ENCODE measurements at places on chromosomes 4 and X.

DNA sequence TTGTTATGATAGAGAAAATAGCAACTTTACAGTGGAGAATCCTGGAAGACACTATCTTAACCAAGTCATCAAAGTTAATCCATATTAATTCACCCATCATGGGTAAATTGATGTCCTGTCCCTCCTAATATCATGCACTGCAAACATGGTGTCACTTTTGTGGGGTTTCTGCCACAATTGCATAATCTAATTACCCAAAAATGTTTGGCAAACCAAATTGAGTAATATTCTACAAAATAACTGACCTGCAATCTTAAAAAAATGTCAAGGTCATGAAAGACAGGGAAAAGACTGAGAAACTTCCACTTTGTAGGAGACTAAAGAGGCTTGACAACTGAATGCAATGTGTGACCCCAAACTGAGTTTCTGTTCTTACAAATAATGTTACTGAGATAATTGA is 37.1 kb upstream of the PLAC8 start:
- no peak for DNase-seq

DNA sequence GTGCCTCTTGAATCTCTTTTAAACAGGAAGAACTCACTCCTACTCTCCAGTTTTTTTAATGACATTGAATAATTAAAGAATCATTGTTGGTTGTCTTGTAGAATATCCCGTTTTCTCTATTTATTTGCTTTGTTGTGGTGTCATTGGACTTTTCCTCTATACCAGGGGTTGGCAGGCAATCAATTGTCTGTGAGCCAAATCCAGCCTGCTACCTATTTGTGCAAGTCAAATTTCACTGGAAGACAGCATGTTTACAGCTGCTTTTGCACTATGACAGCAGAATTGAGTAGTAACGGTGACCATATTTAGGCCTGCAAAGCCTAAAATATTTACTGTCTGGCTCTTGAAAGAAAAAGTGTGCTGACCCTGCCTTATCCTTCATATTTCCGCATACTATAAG is 34.8 kb downstream of the POLA1 start:
- DNase-seq: no peak

DNA sequence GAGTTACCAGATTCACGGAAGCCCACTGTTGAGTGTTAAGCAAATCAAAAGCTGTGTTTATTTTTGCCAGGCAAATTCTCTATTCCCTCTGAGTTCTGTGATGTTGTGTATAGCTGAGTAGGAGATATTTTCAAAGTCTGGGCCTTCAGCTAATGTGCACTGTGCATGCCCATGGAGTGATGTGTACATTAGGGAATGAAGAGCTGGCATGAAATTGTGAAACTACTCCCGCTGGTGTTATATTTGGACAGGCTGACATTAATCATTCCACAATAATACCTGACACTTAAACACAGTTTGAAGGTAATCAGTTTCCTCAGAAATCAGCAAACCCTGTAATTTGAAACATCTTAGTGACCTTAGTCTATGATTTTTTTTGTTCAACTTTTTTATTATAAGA is 88.1 kb upstream of the MBNL3 start:
- no peak for DNase-seq

DNA sequence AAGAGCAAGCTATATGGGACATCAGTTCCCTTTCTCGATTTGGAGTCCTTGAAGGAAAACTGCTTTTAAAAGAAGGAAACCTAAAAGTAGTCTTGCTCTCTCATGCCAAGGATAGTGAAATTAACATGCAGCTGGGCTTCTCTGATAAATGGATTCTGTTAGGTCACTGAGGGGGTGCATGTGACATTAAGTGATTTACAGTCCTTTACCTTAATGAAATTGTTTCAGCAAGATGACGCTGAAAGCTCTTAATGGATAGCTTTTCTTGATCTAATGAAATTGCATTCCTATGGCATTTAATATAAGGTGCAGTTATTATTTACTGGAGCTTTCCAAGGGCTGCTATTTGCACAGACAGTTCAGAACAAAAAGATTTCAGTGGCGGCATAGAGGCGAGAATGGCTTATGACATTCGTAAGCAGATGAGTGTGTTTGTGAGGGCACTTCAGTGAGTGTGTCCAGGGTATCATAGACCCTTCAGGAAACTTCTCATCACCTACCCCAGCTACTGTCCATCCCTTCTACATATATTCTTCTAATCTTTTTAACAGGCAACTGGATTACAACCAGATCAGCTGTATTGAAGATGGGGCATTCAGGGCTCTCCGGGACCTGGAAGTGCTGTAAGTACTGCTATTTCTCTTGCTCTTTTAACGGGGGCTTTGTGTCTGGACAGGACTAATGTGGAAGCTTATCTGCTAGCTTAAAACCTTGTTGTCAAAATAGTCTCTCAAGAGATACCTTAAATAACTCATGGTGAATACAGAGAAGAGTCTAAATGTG is 219.9 kb upstream of the PACRGL start:
- DNase-seq: no peak

- DNase-seq: no peak
These were observed 9.3 kb downstream of the ZXDA start for GRCh38 chrX:57900975-57901374.

GRCh38 chr4:108060686-108061321 is 71.1 kb downstream of the HADH start:
- DNase-seq: no peak

GRCh38 chr4:27218013-27218412 is 357.4 kb downstream of the STIM2 start:
- no peak for DNase-seq

DNA sequence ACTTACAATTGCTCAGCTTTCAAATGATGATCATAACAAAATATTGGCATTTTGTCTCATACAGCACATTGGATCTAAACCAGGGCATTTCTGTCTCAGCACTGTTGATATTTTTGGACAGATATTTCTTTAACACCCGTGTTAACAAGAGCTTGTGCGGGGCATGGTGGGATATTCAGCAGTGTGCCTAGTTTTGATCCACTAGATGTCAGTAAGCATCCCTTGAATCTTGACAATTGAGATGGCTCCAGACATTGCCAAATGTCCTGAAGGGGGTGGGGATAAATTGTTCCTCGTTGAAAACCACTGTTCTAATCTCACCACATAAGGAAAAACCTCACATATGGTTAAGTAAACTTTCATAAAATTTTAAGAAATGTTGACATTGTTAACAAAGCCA is 806.3 kb downstream of the STIM2 start:
- DNase-seq: no peak

DNA sequence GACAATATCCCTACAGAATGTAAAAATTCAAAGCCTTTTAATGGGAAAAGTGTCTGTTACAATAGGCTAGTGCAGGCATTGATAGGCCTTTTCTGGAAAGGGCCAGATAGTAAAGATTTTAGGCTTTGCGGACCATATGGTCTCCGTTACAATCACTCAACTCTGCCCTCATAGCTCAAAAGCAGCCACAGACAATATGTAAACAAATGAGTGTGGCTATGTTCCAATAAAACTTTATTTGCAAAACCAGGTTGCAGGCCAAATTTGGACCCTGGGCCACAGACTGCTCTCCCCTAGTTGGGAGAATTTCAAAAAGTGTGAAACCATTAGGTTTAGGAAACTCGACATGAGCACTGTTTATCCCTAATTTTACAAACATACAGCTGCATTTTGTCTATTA is 112.2 kb downstream of the VCX3B start:
- DNase-seq: no peak

DNA sequence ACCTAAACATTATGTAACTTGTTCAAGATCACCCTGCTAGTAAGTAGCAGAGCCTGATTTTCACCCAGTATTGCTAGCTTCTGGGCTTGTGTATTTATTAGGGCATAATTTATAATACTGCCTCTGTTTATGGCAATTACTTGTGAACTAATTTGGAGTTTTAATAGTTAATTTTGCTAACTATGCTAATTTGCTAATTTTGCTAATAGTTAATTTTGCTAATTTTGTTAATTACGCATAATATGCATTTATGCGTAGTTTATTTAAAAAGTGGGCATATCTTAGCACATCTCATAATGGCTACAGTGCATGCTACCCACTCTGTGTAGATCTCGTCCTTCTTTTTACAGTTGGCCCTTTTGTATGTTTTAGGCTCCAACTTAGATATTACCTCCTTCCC is 898.1 kb upstream of the EPHA5 start:
- no peak for DNase-seq

DNA sequence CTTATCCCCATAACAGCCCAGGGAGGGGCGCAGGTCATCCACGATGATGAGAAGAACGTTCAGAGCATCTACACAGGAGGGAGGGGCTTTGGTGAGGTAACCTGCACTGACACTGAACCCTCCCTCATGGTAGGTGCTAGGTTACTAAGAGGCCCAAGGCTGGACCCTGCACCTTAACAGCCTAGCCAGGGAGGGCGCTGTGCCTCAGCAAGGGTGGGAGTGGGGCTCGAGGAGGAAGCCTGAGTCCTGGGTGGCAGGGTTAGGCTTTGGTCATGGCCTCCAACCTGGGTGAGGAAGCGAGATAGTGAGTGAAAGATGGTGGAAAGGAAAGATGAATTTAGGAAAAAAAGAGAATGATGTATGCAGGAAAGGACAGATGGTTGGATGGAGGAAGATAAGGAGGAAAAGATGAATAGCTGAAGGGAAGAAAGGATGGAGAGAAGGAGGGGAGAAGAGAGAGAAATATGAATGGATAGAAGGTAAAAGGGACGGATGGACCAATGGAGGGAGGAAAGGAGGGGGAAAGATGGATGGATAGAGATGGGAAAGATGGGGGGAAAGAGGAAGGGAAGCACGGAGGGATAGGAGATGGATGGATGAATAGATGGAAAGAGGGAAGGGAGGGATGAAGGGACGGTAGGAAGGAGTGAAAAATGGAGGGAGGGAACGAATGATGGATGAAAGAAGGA is 736 bp downstream of the IDS start:
- peak; percentile 12 for DNase-seq

- no peak for DNase-seq
These were observed 16.4 kb upstream of the ADD1 start for GRCh38 chr4:2827071-2827873.

DNA sequence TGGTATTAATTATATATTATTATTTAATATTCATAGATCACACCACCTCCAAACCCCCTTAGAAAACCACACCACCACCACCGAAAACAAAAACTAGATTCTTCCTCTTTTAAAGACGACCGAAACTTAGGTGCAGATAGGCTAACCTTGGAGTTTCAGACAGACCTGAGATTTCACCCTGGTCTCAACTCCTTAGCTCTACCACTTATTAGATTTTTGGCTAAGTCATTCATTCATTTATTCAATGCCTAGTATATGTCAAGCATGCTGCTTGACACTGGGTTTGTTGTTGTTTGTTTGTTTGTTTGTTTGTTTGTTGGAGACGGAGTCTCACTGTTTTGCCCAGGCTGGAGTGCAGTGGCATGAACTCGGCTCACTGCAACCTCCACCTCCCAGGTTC is 9.5 kb upstream of the BMP2K start:
- DNase-seq: no peak

DNA sequence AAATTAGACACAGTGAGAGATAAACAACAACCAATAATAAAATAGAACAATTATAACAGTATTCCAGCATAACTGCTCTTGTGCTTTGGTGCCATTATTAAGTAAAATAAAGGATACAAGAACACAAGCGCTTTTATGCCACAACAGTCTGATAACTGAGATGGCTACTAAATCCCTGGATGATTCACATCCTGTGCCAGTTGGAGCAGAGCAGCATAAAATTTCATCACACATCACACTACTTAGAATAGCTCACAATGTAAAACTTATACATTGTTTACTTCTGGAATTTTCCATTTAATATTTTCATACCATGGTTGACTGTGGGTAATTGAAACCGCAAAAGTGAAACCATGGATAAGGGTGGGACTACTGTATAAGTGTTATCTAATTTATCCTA is 399.9 kb upstream of the CNKSR2 start:
- no peak for DNase-seq

- no peak for DNase-seq
These were observed 266.2 kb upstream of the CASK start for GRCh38 chrX:42189576-42189975.

GRCh38 chrX:51614353-51615012 is 4.2 kb downstream of the CENPVL3 start:
- DNase-seq: no peak

GRCh38 chrX:80285131-80285773 is 135.0 kb upstream of the TENT5D start:
- DNase-seq: peak; percentile 23

DNA sequence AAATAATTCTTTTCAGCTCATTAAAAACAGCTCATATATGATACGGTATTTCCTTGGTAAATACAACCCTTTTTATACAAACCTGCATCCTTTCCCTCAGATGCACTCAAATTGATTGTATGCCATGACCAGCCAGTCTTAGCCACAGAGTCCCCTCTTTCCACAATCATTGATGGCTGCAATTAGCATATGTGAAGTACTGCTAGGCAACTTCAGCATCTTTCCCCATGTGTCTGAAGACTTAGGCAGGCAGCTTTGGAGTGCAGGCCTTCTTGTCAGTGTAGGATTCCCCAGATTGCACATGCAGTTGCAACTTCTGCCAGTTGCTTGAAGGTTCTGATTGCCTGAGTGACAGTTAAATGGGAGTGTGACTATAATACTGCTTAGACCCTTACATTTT is 15.6 kb upstream of the MBNL3 start:
- no peak for DNase-seq

DNA sequence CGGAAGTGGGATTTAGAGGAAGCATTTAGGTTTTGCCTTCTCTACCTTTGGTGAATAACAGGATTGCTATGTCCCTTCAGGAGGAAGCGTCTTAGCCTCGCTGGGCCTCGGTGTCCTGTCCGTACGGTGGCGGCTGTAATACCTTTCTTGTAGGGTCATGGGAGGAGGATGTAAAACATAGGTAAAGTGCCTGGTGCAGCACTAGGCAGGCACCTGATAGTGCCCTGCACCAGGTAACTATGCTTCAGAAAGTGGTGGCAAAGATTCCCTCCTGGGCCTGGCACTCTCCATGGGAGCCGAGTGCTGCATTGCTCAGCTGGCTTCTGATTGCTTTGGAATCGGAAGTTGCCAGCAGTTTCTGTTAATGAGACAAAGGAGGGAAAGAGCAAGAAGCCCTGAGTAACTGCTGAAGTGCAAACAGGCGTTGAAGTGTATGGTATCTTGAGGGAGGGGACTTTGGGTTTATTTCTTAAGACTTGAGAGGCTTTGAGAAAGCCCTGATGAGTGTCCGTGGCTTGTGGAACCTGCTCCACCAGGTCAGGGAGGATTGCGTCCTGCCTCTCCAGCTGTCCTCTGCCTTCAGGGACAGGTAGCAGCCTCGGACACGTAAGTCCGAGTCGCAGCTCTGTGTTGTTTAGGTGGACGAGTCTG is 45.8 kb downstream of the TBC1D14 start:
- DNase-seq: no peak

DNA sequence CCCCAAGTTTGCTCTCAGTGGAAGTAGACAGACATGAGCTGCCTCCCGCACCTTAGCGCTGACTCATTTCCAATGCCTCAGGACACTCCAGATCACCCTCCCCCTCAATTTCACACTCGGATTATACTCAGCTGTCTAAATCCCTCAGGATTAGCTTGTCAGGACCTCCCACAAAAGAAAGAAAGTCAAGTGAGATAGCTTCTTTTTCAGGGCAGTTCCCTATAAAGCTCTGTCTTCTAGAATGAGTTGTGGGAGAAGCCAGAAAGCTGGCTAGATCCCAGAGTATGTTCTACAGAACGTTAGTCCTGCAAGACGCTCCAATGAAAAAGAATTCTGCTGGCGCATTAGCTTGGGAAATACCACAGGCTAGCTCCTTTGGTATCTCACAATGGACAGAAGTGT is 51.2 kb upstream of the MTNR1A start:
- no peak for DNase-seq

- DNase-seq: no peak
These were observed 481.9 kb downstream of the ACTRT1 start for GRCh38 chrX:127570276-127570675.

GRCh38 chr4:43047058-43047457 is 154.5 kb downstream of the GRXCR1 start:
- DNase-seq: no peak

Measured in NCI-H345 (cell line).